ENCODE measurements at places on chromosomes 12 and 14. TPM values are rescaled to one million over a fixed set of nuclear protein-coding genes. Genes with fewer than 3 reads are reported as not detected.

DNA sequence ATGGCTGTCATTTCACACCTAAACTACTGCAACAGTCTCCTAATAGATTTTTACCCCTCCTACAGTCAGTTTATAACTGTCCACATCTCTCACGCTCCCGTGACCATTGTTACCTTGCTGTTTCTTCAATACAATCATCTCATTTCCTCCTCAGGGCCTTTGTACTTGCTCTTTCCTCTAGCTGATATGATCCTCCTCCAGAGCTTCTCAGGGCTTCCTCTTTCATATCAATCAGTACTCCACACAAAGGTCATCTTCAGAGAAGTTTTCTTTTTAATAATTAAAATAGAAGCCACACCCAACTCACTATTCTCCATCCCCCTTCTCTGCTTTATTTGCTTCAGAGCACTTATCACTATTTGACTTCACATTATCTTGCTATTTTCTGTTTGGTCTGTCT is 508.2 kb downstream of the NELL2 start:
- no peaks in the 10 kb centered on the region for H3K36me3 ChIP-seq
- H3K4me1 ChIP-seq = no peaks in the 10 kb centered on the region
- DNase-seq = no peak
- H3K27me3 ChIP-seq = no peaks in the 10 kb centered on the region

DNA sequence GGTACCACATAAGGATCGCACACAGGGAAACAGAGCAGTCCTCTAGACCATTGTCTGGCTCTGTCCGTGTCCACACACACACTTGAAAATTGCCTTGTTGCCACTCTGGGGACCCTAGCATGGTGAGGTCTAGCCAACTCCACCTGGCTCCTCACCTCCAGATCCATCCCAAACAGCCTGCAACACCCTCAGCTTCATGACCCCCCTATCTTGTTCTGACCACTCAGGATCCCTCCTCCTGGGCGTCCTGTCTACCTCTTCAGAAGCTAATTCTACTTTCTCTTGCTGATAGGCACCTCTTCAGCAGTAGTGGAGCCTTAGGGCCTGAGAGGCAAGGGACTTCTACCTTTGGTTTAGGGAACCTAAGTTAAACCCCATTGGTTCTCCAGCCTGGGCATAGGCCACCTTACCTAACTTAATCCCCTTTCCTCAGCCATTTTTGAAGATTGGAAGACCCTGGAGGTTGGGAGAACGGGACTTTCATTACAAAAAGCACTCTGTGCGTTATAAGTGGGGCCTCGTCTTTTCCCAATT is 697 bp upstream of the HOXC5 start:
- H3K36me3 ChIP-seq = no peaks in the 10 kb centered on the region
- H3K4me3 ChIP-seq = no peak overlapping the region
- peaks cover 28% of the 10 kb centered on the region for H3K4me1 ChIP-seq
- H3K27ac ChIP-seq = no peak overlapping the region

- no peaks in the 10 kb centered on the region for H3K36me3 ChIP-seq
- no peak for DNase-seq
- no peaks in the 10 kb centered on the region for H3K27me3 ChIP-seq
- no peak overlapping the region for H3K27ac ChIP-seq
- no peaks in the 10 kb centered on the region for H3K4me1 ChIP-seq
Observed at GRCh38 chr12:32146074-32146873, 39.6 kb downstream of the BICD1 start.

DNA sequence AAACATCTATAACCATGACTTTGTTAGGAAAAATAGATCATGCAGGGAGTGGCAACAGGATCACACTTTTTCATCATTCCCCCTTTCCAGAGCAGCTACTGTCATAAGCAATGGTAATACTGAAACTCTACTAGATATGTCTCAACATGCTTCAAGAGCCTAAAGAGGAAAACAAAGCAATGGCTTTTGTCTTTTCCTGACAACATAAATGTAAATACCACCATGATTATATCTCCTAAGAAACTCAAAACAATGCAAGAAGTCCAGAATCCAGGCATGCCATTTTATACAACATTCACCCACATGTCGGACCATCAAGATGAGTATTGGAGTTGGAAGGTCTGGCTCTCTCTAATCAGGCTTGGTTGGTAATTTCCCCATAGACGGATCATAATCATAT is 78.7 kb downstream of the KIF21A start:
- no peaks in the 10 kb centered on the region for H3K27me3 ChIP-seq
- no peak overlapping the region for H3K27ac ChIP-seq
- peaks cover 4% of the 10 kb centered on the region for H3K36me3 ChIP-seq
- DNase-seq = no peak
- H3K4me1 ChIP-seq = no peaks in the 10 kb centered on the region

GRCh38 chr14:56004786-56005185 is 113.4 kb upstream of the PELI2 start:
- no peaks in the 10 kb centered on the region for H3K4me1 ChIP-seq
- 0 out of 2 replicates have a peak, but pooled peaks cover 4% of the 10 kb centered on the region for H3K27me3 ChIP-seq
- H3K36me3 ChIP-seq = no peaks in the 10 kb centered on the region
- H3K4me3 ChIP-seq = no peak overlapping the region

- H3K4me3 ChIP-seq = no peak overlapping the region
- peak overlapping the region; percentile 27 for H3K27ac ChIP-seq
- H3K27me3 ChIP-seq = no peaks in the 10 kb centered on the region
- DNase-seq = no peak
- H3K4me1 ChIP-seq = peaks cover 4% of the 10 kb centered on the region
Observed at GRCh38 chr12:65856521-65856920, 32.2 kb downstream of the HMGA2 start.

GRCh38 chr14:80959496-80959895 is 4.1 kb downstream of the TSHR start:
- peaks cover 4% of the 10 kb centered on the region for H3K4me1 ChIP-seq
- H3K36me3 ChIP-seq = no peaks in the 10 kb centered on the region
- no peak overlapping the region for H3K27ac ChIP-seq
- H3K27me3 ChIP-seq = no peaks in the 10 kb centered on the region

- DNase-seq = peak; percentile 57
- H3K4me3 ChIP-seq = no peak overlapping the region
- no peaks in the 10 kb centered on the region for H3K4me1 ChIP-seq
- H3K36me3 ChIP-seq = no peaks in the 10 kb centered on the region
Observed at GRCh38 chr14:101665478-101666078, 95.9 kb upstream of the PPP2R5C start.

DNA sequence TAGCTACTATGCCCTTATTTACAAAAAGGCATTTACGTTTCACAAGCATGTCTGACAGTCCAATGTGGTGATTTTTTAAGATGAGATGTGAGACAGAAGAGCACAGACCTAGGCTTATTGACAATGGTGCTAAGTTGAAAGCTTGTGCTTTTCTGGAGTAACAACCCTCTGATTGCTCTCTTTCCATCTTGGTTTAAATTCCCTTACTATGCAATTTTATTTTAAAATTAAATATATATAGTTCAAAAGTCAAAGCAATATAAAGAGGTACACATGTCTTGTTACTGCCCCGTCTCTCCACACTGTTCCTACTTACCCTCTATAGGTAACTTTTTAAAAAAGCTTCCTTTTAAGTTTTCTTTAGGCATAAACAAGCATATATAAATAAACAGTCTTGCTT is 39.4 kb upstream of the BBS10 start:
- H3K36me3 ChIP-seq = peaks cover 39% of the 10 kb centered on the region
- no peaks in the 10 kb centered on the region for H3K4me1 ChIP-seq
- H3K27ac ChIP-seq = no peak overlapping the region
- H3K27me3 ChIP-seq = no peaks in the 10 kb centered on the region

GRCh38 chr14:60807971-60808370 is 73.4 kb downstream of the MNAT1 start:
- H3K27me3 ChIP-seq = no peaks in the 10 kb centered on the region
- no peak overlapping the region for H3K27ac ChIP-seq
- no peak for DNase-seq
- H3K4me3 ChIP-seq = no peak overlapping the region

DNA sequence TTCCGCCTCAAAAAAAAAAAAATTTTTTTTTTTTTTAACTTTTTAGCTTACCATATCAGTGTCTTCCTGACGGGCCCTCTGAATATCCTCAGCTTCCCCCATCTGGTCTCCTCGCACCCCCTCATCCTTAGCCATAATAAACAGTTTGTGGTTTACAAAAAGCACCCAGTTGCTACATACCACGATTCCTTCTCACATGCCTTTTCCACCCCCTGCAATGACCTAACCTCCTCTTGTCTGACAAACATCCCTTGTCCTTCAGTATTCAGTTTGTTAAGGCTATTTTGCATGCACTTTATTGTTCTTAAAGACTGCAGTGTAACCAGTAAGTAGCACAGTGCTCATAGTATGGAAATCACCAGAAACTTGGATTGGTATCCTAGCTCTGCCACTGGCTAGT is 88.5 kb downstream of the PPM1H start:
- no peak overlapping the region for H3K4me3 ChIP-seq
- no peaks in the 10 kb centered on the region for H3K27me3 ChIP-seq
- no peak overlapping the region for H3K27ac ChIP-seq
- no peaks in the 10 kb centered on the region for H3K36me3 ChIP-seq

- no peaks in the 10 kb centered on the region for H3K27me3 ChIP-seq
- H3K4me1 ChIP-seq = no peaks in the 10 kb centered on the region
- no peak overlapping the region for H3K27ac ChIP-seq
- H3K36me3 ChIP-seq = no peaks in the 10 kb centered on the region
Observed at GRCh38 chr14:52286661-52287649, 19.5 kb downstream of the PTGDR start.

- H3K27ac ChIP-seq = no peak overlapping the region
- DNase-seq = no peak
- H3K36me3 ChIP-seq = no peaks in the 10 kb centered on the region
- no peaks in the 10 kb centered on the region for H3K27me3 ChIP-seq
- peaks cover 6% of the 10 kb centered on the region for H3K4me1 ChIP-seq
Observed at GRCh38 chr12:49228653-49229052, 36.2 kb upstream of the TUBA1C start.

- no peak overlapping the region for H3K27ac ChIP-seq
- no peak for DNase-seq
- no peak overlapping the region for H3K4me3 ChIP-seq
- H3K4me1 ChIP-seq = no peaks in the 10 kb centered on the region
- no peaks in the 10 kb centered on the region for H3K36me3 ChIP-seq
Observed at GRCh38 chr14:44204061-44204835, 302.8 kb downstream of the FSCB start.

GRCh38 chr14:93957333-93957710 is 19.0 kb downstream of the ASB2 start:
- H3K27me3 ChIP-seq = no peaks in the 10 kb centered on the region
- H3K27ac ChIP-seq = no peak overlapping the region
- DNase-seq = no peak
- no peaks in the 10 kb centered on the region for H3K36me3 ChIP-seq
- no peak overlapping the region for H3K4me3 ChIP-seq

DNA sequence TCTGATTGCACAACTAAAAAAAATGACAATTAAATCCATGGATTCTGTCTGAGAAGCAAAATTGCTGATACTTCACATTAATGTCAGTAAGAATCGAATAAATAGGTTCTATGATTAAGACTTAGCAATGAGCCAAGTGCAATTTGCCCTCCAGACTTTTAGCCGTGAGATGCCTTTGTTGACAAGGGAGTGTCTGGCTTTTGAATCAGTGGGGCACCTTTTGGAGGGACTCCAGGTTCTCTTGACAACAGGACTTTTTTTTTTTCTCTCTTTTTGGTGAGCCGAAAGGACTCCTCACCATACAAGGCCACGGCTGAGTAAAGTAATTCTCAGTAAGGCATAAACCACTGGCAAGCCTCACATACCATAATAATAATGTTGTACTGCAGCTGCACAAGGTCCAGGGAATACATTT is 4.7 kb upstream of the MDM1 start:
- H3K36me3 ChIP-seq = no peaks in the 10 kb centered on the region
- H3K4me1 ChIP-seq = peaks cover 3% of the 10 kb centered on the region
- no peak overlapping the region for H3K27ac ChIP-seq
- no peak for DNase-seq

GRCh38 chr12:107337346-107338095 is 244.2 kb upstream of the CRY1 start:
- H3K4me1 ChIP-seq = no peaks in the 10 kb centered on the region
- H3K27me3 ChIP-seq = no peaks in the 10 kb centered on the region
- H3K4me3 ChIP-seq = no peak overlapping the region
- H3K27ac ChIP-seq = no peak overlapping the region
- DNase-seq = no peak
- H3K36me3 ChIP-seq = no peaks in the 10 kb centered on the region

DNA sequence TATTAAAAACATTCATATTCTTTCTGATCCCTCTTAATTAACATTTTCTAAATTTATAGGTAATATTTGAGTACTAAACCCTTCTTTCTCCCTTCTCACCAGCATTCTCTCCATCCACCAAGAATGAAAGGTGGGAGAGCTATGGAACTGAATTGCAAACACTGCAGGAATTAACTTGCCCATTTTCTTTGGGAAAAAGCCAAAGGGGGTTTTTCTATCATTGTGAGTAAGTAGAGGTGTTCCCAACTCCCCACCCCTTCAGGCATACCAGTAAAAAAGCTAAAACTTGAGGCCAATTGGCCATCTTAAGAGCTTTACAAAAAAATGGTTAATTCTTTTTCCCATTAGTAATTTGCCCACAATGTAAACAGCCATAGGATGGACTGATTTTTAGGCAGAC is 23.7 kb downstream of the PCNX1 start:
- DNase-seq = no peak
- H3K36me3 ChIP-seq = no peaks in the 10 kb centered on the region
- H3K4me1 ChIP-seq = no peaks in the 10 kb centered on the region
- no peaks in the 10 kb centered on the region for H3K27me3 ChIP-seq
- no peak overlapping the region for H3K27ac ChIP-seq

- H3K4me3 ChIP-seq = no peak overlapping the region
- H3K4me1 ChIP-seq = no peaks in the 10 kb centered on the region
- no peaks in the 10 kb centered on the region for H3K36me3 ChIP-seq
- no peaks in the 10 kb centered on the region for H3K27me3 ChIP-seq
Observed at GRCh38 chr14:104950021-104950420, 25.3 kb downstream of the PLD4 start.

- DNase-seq = no peak
- H3K27me3 ChIP-seq = no peaks in the 10 kb centered on the region
- H3K36me3 ChIP-seq = no peaks in the 10 kb centered on the region
- no peak overlapping the region for H3K4me3 ChIP-seq
- H3K27ac ChIP-seq = no peak overlapping the region
Observed at GRCh38 chr12:46388427-46389021, 16.0 kb upstream of the SLC38A2 start.

DNA sequence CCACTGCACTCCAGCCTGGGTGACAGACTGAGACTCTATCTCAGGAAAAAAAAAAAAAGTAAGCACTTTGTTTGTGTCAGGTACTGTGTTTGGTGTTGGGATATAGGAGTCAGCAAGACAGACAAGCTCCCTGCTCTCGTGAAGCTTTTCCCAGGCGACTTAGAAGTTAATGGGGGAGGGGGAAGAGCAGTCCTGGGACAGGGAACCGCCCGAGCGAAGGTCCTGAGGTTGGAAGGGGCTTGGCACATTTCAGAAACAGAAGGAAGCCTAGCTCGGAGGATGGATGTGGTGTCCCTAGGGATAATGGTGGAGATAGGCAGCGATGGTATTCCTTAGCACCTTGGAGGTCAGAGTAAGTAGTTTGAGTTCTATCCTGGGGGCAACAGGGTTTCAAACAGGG is 8.5 kb upstream of the COX6A1 start:
- no peak overlapping the region for H3K4me3 ChIP-seq
- peaks cover 29% of the 10 kb centered on the region for H3K4me1 ChIP-seq
- DNase-seq = no peak
- H3K27ac ChIP-seq = no peak overlapping the region
- H3K27me3 ChIP-seq = no peaks in the 10 kb centered on the region

The MUCL1 gene
- not detected for total RNA-seq

The ANO4 gene
- 1.7 TPM for total RNA-seq

The KRT74 gene
- not detected for total RNA-seq

The ARG2 gene
- 7.0 TPM for total RNA-seq

The DIO3 gene
- 0.34 TPM for total RNA-seq

The PRR4 gene
- 2.2 TPM for total RNA-seq

The SNRNP35 gene
- total RNA-seq = 12.4 TPM

The SLCO1B1 gene
- total RNA-seq = 0.32 TPM

The DPF3 gene
- total RNA-seq = 0.27 TPM

The FLVCR2 gene
- total RNA-seq = 0.84 TPM

The NRXN3 gene
- total RNA-seq = not detected

The LRRIQ1 gene
- total RNA-seq = 0.89 TPM
